ENCODE measurements at places on chromosomes 1 and 21.

DNA sequence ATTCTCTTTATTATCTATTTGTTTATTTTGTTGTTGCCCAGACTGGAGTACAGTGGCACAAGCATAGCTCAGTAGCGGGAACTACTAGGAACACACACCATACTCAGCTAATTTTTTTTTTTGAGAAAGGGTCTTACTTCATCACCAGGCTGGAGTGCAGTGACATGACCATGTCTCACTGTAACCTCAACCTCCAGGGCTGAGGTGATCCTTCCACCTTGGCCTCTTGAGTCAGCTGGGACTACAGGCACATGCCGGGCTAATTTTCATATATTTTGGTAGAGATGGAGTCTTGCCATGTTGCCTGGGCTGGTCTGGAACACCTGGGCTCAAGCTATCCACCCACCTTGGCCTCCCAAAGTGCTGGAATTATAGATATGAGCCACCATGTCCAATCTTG lies 5.3 kb upstream of the TXNIP start:
- DNase-seq = no peak

- DNase-seq = no peak
Observed at GRCh38 chr1:7298145-7298544, 473.0 kb upstream of the VAMP3 start.

GRCh38 chr1:9500756-9501754 lies 38.2 kb upstream of the SLC25A33 start:
- no peak for DNase-seq

GRCh38 chr1:201499191-201499590 lies 7.7 kb downstream of the CSRP1 start:
- no peak for DNase-seq

GRCh38 chr1:161359291-161359690 lies 8.4 kb downstream of the CFAP126 start:
- no peak for DNase-seq

GRCh38 chr21:27359141-27359540 lies 392.3 kb upstream of the ADAMTS5 start:
- no peak for DNase-seq

- DNase-seq = no peak
Observed at GRCh38 chr1:175788586-175789252, 45.3 kb upstream of the TNR start.

DNA sequence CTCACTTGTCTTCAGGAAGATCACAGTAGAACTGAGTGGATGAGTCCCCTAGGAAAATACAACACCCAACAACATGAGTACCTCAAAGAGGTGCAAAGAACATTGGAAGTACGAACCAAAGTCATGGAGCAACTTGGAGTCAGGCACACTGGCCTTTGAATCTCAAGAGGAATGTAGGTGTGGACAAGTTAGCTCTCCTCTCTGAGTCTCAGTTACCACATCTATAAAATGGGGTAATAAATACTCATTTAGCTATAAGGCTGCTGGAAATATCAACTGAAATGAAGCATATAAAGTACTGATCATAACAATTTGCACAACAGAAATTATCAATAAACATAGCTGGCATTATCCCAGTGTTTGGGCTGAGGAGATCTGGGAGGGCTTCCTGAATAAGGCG lies 96.7 kb upstream of the JUN start:
- DNase-seq = no peak

DNA sequence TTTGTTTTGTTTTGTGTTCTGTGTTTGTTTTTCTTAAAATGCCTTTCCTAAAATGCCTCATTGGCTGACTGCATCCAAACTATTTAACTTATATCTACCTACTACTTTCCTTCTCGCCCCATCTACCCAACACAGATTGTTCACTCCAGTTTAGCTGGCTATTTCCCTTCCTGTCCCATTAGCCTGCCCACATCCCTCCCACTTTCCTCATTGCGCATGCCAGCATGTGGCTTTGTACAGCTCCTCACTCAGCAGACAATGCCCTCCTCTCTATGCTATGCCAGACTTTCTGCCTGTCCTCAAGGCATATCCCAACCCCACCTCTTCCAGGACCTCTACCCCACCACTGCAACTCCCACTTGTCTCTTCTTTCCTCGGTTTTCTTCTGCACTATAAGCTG lies 94.7 kb upstream of the C1orf21 start:
- DNase-seq = no peak

GRCh38 chr21:42411197-42411869 lies 7.6 kb downstream of the UBASH3A start:
- DNase-seq = peak; percentile 23

DNA sequence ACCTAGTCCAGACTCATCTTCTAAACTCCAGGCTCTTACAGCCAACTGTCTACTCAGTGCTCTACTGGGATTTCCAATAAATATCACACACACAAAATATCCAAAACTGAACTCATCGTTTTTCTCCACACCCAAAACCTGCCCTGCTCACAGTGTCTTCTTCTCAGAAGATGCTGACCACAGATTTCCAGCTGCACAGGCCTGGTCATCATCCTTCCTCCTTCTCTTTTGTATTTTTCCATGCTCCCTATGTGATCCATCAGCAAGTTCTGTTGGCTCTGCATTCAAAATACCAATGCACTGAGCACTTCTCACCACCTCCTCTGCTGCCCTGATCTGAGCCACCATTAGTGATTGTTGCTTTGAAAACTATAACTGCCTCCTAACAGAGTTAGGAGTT lies 159.5 kb upstream of the KAZN start:
- DNase-seq = no peak

DNA sequence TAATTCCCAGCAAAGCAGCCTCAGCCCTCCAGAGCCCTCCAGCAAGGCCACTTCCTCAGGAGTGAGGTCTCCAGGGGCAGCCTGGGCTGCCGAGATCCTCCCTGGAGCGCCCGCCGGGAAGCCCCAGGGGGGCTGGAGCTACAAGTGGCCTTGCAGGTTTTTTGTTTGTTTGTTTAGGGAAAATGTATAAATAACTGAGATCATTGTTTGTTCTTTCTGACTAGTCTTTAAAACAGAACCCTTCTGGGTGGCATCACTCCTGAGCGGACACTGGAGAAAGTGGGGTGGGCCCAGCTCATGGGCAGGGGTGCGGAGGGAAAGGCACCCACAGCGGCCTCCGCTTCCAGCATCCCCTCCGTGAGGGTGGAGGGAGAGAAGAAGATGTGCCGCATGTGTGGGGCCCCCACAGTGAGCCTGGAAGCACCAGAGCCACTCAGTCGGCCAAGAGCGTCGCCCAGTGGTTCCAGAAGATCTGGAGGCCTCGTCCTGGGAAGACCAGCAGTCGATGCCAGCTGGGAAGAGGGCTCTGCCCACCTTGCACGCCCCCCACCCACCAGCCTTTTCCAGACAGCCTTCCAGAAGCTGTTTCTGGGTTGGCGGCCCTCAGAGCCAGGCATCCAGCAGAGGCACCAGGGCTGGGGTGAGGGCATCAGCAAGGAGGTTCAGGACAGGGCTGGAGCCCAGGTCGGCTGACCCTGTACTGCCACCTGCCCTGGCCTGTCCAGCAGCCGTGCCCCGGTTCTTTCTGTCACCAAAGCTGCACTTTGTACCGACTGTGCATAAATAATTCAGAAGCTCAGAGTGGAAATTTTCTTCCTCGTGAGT lies 34.6 kb downstream of the TFF3 start:
- no peak for DNase-seq

DNA sequence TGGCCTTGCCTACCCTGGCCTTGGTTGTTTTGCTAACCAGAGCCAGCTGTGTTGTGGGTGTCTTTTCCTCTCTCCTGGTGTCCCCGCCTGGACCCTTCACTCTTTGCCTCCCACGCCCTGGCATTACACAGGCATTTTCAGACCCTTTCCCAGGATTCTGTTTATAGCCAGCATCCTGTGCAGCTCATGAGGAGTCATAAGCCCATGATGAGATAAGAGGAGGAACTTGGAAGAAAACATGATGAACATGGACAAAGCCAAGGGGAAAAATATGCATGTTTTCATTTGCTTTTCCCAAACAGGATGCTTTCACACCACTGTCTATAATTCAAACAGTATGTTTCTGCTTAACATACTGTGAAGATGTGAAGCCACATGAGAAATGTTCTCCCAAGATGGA lies 18.7 kb upstream of the WARS2 start:
- DNase-seq = no peak

- DNase-seq = no peak
Observed at GRCh38 chr1:88514544-88515060, 169.5 kb upstream of the PKN2 start.

GRCh38 chr1:56329970-56330369 lies 249.4 kb downstream of the PLPP3 start:
- no peak for DNase-seq

DNA sequence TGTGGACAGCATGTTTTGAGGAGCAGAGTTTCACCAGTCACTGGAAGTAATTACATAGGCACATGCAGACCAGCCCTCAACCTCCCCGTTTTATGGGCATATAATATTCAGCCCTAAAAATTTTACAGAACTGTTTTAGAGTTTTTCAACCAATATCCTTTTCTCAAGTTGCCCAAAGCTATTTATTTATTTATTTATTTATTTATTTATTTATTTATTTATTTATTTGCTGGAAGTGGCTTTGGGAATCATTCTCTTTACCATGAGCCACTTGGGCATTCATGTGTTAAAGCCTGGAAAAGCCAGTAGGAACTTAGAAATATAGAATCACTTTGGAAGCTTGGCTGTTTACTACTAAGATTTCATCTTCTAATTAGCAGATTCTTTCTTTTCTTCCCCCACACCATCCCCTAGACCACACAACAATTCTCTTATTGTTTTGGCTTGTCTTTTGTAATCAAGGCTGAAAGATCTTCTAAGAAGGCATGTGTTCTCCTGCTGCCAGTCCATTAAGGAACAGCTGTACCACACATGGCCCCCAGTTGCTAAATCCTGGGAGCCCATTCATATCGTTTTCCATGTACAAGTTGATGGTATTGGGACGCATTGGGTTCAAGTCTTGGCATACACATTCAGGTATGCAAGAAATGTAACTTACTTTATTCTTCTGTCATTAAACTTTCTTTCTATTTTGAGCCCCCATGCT lies 220.0 kb downstream of the PAPPA2 start:
- no peak for DNase-seq

DNA sequence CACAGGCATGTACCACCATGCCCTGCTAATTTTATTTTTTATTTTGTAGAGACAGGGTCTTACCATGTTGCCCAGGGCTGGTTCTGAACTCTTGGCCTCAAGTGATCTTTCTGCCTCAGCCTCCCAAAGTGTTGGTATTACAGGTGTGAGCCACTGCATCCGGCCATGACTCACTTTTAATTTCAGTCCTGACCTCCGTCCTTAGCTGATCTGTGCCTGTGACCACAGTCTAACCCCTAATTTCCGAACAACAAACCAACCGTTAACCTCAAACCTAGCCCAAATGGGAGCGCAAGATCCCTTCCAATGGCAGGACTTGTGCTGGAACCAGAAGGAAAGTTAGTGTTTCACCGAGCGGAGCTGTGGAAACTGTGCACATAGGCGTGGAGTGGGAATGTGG lies 29.3 kb upstream of the MAN1C1 start:
- no peak for DNase-seq

DNA sequence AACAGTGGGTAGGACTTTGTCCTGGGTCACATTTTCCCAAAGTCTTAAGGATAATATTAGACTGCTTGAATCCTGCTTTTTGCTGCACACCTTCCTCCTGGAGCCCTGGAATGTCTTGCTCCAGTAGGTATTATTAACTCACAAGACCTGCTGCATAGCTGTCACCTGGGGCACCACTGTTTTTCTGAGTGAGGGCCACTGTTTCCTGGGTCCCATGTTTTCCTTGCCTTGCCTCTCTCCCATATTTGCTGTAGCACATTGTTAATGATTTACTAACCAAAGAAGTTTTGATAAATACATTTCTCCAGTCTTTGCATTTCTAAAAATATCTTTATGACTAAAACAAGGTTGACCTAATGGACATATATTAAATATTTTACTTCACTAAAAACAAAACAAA lies 22.5 kb upstream of the FCAMR start:
- DNase-seq = no peak

DNA sequence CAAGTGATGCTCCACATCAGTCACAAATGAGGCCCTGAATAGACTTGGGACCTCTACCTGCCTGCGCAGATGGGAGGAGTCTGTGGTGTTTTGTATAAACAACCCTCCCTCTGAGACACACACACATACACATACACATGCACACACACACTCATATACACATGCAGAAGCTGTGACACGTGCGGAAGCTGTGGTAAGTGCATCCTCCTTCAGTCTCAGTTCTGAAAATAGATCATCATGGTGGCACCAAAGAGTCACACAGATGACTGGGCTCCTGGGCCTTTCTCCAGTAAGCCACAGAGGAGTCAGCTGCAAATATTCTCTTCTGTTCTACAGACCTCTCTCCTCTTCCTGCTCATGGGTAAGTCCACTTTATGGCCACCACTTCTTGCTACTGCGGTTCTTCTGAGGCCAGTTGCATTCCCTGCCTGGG lies at the start of gene LY9:
LY9 (plus strand) TSS at position 224 of the 433 bp plus-strand sequence; CDS start at position 238, 14 bp downstream.
- peak; percentile 84 for DNase-seq

DNA sequence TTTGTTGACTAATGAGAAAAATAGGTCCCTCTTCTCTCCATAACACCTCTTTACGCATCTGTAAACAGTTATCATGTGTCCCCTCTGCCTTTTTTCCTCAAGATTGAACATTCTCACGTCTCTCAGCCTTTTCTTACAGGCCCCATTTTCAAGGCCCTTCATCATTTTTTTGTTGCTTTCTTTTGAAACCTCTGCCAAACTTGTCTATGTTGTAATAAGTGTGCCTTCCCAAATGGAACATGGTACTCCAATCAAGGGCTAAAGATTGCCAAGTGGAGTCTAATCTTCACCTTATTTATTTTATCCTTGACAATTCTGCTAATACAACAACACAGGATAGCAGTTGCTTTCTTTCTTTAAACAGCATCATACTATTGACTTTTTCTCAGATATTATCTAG lies 280.3 kb downstream of the USH2A start:
- DNase-seq = no peak

DNA sequence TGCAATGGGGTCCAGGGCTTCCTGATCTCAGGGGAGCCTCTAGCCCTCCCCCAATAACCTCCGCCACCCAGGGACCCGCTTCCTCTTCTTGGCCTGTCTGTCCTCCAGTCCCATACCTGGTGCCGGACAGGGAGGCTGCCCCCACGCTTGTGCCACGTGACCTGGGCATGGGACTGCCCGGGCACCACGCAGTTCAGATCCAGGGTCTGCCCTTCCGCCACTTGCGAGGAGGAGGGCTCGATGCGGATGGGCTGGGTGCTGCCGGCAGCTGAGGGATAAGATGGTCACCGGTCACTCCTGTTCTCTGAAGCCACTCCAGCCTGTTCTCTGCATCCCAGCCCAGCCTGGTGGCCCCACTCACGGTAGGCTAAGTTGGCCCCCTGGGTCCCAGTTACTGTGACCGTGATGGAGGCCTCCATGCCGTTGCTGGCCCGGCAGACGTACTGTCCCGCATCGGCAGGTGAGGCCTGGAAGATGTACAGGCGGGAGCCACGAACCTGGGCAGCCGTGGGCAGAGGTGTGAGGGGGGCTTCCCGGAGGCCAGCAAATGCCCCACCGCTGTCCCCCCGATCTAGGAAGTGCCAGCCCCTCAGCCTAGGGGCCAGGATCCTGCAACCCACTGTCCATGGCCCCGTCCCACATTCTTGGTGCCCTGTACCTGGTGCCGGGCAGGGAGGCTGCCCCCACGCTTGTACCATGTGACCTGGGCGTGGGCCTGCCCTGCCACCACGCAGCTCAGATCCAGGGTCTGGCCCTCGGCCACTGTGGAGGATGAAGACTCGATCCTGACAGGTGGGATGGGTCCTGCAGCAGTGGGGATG lies 39.6 kb downstream of the LDLRAD2 start:
- no peak for DNase-seq

GRCh38 chr1:28811766-28812668 lies at the start of gene OPRD1:
Gene OPRD1 (plus strand): TSS chr1:28812170. CDS start chr1:28812384, 214 bp downstream.
- DNase-seq = no peak

GRCh38 chr1:67514786-67515185 lies 84.6 kb upstream of the SERBP1 start:
- DNase-seq = no peak

Data from CD4-positive, alpha-beta T cell treated with Interleukin-17A for 4 hours (primary cell).